Stimulated activated CD8-positive, alpha-beta memory T cell treated with anti-CD3 and anti-CD28 coated beads, Interleukin-12 subunit alpha, Interleukin-12 subunit beta, amount 100 ng/mL, for 1 hour (primary cell): ENCODE measurements at places on chromosomes 1 and 21.
A peak's percentile ranks its signal among the peaks of the same experiment; 100 is the strongest.

DNA sequence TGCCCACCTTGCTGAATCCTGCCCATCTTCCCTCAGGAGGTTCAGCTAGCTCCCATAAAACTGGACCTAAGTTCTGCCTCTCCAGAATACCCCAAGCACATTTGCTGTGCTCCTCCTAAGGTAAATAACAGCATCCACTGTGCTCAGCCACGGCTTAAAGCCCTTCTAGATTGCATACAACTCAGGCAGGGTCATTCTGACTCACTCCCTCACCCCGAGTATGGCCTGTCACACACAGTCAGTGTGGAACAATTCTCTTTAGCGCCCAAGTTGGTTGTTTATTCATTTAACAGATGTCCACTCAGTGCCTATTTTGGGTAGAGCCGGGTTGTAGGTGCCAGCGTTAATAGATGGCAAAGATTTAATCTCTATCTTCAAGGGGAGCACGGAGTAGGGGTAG, 147.5 kb upstream of the EDN2 start:
- no peak for DNase-seq

- no peak for DNase-seq
Observed at GRCh38 chr1:115198938-115199337, 109.6 kb upstream of the TSPAN2 start.

- DNase-seq: no peak
Observed at GRCh38 chr1:228647523-228648444, 87.5 kb upstream of the RHOU start.

GRCh38 chr1:168421399-168422004, 122.3 kb downstream of the XCL2 start:
- DNase-seq: no peak

GRCh38 chr1:3283849-3284248, 170.6 kb upstream of the ARHGEF16 start:
- DNase-seq: no peak

- DNase-seq: no peak
Observed at GRCh38 chr1:204432708-204433107, 21.1 kb upstream of the PPP1R15B start.

DNA sequence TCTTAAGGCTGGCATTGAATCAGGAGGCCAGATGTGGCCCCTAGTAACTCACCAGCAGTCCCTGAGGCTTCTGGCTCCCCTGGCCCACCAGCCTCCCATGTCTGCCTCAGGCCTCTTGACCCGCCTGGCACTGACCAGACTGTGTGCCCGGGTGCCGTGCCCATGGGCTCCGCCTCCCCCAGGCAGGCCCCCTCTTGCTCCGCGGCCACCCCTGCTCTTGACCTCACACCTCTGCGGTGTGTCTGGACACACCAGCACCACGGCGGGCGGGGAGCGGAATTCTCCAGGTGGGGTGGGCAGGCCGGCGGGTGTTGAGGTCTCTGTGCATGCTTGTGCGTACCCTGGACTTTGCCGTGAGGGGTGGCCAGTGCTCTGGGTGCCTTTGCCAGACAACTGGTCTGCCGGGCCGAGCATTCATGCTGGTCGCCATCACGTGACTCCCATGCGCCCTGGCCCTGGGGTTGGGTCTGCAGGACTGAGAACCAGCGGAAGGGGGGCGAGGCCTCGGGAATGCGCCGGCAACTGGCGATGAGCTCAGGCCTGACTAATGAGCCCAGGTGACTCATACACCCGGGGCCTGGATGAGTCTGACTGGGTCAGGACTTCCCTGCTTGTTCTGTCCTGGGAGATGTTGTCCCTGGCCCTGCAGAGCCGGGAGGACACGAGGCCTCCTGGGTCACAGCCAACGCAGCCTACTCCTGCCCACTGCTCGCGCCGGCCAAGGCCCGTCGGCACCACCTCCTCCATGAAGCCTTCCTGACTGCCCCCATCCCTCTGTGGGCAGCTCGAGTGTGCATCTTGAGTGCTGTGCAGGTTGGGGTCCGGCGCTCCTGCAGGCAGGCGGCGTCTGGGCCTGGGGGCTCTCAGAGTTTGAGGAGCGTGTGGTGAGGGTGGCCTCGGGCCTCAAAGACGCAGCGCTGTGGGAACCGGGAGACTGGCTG, 22.6 kb downstream of the COL18A1 start:
- DNase-seq: no peak

GRCh38 chr1:180920193-180920592, 7.5 kb downstream of the KIAA1614 start:
- no peak for DNase-seq

DNA sequence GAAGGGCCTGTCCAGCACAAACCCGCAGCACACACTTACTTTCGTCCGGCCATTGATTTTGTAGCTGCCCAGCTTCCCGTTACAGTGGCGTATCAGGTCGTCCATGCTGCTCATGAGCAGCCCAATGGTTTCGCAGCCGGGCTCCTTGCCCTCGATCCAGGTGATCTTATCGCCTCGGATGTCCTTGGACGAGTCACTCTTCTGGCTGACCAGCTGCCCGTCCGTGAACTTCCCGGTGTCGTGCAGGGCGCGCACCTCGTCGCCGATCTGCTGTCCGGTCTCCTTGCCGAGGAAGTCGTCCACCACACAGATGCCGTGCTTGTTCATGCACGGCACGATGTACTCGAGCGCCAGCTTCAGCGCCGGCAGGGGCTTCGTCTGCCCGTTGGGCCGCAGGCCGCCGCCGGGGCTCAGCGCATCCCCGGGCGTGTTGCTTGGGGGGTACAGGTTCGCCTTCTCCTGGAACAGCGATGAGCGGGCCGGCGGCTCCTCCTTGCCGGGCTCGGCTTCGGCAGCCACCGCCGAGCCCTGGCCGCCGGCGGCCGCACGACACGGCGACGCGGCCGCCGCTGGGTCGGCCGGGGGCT, 1.0 kb downstream of the EGLN1 start:
- DNase-seq: no peak

DNA sequence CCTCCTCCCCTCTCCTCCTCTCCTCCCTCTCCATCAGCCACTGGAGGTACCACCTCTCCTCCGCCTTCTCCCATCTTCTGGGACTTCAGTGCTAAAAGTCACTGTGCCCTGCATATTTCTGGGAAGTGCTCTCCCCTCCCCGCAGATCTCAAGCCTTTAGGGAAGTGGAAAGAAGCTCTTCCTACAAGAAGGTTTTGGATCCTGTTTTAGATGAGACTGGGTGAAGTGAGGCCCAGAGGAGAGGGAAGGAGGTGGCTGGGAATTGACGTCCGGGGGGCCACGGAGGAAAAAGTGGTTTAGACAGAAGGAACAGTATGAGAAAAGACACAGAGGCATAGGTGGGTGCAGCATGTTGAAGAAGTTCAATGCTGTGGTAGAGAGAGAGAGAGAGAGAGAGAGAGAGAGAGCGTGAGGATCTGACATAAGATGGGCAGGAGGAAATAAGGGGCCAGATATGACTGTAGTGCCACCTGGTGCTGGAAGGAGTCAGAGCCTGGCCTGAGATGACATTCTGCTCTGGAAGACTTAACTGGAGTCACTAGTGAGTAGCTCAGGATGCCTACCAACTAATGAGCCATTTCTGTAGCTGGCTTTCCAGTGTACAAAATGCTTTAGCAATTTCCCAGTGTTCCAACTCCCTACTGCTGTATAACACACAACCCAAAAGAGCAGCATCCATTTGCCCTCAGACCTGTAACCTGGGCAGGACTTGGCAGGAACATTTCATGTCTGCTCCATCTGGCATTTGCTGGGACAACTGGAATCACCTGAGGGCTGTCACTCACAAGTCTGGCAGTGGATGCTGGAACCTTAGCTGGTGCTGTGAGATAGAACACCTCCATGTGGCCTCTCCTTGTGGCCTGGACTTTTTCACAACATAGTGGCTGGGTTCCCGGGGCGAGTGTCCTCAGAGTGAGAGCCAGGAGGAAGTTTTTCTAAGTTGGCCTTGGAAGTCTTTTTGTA, 16.6 kb upstream of the ZSCAN20 start:
- peak; percentile 15 for DNase-seq

DNA sequence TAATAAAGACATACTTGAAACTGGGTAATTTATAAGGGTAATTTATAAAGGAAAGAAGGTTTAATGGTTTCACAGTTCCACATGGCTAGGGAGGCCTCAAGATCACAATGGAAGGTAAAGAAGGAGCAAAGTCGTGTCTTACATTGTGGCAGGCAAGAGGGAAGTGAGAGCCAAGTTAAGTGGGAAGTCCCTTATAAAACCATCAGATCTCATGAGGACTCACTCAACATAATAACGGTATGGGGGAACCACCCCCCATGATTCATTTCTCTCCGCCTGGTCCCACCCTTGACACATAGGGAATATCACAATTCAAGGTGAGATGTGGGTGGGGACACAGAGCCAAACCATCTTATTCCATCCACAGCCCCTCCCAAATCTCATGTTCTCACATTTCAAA, 76.8 kb upstream of the ZNF678 start:
- no peak for DNase-seq

- DNase-seq: no peak
Observed at GRCh38 chr1:209999005-209999404, 61.0 kb downstream of the SYT14 start.

GRCh38 chr1:207032528-207033017, at the start of gene C1orf116:
Gene C1orf116, minus strand, starts transcription at chr1:207032756. Its CDS starts 5,158 bp downstream, at chr1:207027598.
- no peak for DNase-seq

- no peak for DNase-seq
Observed at GRCh38 chr1:100037656-100037926, 67.8 kb downstream of the SLC35A3 start.

DNA sequence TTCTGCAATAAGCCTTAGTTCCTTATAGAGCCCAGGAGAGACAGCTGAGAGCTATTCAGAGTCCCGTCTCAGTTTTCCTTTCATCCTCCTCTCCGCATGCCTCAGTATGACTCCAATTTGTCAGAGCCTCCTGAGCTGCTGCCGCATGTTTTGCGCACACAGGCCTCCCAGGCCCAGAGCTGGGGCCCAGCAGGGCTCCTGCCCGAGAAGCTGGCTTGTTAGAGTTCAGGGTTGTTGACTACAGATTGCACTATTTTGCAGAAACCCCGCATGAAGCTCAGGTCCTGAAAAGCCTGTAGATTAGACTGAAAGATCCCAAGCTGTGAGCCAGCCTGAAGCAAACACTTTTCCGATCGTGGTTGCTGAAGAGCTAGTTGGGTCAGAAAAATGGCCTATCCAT, 51.5 kb downstream of the IGSF5 start:
- no peak for DNase-seq

DNA sequence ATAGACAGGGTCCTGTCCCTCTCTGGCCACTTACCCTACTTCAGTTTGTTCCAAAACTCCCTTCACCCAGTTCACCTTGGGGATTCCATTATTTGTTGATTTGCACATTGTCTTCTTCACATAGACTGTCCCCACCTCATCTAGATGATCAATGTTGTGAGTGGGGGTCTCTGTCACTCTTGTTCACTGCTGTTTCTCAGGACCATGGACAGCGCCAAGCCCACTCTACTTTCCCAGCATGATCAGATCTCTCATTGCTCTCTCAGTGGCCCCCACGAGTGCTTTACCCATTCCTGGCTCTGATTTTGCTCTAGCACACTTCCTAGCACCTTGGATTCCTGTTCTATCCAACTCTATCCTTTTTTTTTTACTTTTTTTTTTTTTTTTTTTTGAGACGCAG, 45.4 kb upstream of the IGSF21 start:
- DNase-seq: no peak

DNA sequence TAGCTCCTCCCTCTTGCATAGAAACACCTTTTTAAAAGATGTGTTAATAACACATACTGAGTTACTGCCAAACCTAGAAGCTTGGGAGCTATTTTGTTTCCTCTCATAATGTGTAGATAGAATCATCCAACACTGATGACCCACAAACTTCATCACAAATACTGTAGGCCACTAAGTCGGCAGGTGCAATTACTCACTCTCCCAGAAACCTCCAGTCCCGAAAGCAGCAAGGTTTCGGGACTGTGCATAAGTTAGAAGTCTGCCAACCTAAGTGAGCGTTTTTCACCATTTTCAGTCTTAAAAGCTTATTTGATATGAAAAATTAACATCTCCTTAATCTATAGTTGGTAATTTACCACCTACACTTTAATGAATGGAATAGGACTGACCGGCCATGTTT, 32.0 kb downstream of the C1orf198 start:
- no peak for DNase-seq

DNA sequence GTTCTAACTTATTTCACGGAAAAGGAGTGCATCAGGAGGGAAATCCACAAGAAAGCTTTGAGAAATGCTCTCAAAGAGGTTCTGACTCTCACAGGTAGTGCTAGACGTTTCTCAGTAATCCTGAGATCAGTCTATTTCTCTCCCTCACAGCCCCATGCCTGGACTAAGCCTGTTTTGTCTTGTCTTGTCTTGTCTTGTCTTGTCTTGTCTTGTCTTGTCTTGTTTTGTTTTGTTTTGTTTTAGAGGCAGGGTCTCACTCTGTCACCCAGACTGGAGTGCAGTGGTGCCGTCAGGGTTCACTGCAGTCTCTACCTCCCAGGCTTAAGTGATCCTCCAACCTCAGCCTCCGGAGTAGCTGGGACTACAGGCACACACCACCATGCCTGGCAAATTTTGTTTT, 133.3 kb upstream of the SGIP1 start:
- no peak for DNase-seq

DNA sequence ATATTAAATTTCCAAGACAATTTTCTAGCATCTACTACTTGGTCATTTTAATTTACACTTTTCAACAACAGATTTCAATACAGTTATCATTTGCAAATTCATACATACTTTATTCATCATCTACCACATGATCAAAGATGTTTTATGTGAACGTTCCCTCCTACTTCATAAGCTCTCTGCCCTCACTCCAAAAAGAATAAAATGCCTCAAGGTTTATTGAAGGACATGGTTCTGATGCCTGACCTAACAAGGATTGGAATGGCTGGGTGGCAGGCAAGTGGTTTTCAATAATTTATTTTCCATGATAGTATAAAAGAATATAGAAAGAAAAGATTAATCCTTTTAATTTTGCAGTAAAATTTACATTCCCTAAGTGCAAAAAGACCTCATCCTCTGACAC, 5.4 kb downstream of the CDKN2C start:
- no peak for DNase-seq
